ENCODE measurements at places on chromosomes 4 and X.

- DNase-seq = no peak
These were observed 184.1 kb downstream of the IL1RAPL2 start for GRCh38 chrX:104749951-104750610.

DNA sequence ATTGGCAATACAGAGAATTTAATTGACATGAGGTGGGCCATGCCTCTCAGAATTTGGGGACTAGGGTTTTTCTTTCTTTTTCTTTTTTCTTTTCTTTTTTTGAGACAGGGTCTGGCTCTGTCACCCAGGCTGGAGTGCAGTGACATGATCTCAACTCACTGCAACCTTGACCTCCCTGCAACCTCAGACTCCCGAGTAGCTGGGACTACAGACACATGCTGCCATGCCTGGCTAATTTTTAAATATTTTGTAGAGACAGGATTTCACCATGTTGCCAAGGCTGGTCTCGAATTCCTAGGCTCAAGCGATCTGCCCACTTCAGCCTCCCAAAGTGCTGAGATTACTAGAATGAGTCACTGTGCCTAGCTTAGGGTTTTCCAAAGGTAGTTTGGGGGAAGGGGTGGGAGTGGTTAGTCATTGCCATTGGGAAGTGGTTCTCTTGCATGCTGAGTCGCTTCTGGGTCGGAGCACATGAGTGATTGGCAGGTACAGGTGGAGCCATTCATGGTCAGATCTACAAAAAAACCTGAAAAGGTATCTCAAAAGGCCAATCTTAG lies 54.5 kb downstream of the MID2 start:
- DNase-seq = no peak

GRCh38 chr4:71441186-71442169 lies 102.7 kb downstream of the SLC4A4 start:
- no peak for DNase-seq

- DNase-seq = no peak
These were observed 72.4 kb upstream of the UCP1 start for GRCh38 chr4:140641105-140641555.

DNA sequence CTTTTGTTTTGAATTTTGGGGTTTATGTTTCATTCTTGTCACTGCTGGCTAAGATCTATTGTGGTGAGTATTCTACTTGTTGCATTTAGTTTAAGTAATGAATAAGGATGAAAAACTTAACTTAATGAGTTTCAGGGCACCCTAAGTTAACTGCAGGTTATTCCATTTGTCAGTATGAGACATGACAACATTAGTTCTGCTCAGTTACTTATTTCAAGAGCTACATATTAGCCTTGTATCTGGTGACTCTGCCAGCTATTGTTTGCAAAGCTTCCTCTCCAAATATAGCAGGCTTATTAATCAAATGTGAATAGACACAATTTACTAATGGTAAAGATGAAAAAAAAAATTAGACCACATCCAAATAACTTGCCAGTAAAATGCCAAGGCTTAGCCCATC lies 567.1 kb downstream of the IL15 start:
- DNase-seq = no peak

DNA sequence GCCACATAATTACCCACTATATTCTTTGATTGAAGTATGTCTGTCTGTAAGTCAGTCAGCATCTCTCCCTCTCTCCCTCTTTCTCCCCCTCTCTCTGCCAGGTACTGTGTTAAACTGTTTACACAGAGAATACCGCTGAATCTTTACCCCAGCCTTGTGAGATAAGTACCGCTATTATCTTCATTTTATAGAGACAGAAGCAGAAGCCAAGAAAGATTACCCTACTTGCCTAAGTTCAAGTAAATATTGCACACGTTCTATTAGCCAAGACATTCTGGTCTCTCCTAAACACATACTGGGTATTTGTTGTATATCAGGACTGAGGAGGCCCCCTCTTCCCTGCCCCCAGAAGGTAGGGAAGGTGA lies 695 bp upstream of the GPR101 start:
- no peak for DNase-seq

Data from activated CD4-positive, alpha-beta T cell treated with anti-CD3 and anti-CD28 coated beads, Interleukin-2, amount 50 U/mL, for 16 hours (primary cell).